Stimulated activated CD4-positive, alpha-beta T cell treated with anti-CD3 and anti-CD28 coated beads, Interleukin-4, amount 100 ng/mL, for 24 hours (primary cell): ENCODE measurements at places on chromosomes 2 and 18.

DNA sequence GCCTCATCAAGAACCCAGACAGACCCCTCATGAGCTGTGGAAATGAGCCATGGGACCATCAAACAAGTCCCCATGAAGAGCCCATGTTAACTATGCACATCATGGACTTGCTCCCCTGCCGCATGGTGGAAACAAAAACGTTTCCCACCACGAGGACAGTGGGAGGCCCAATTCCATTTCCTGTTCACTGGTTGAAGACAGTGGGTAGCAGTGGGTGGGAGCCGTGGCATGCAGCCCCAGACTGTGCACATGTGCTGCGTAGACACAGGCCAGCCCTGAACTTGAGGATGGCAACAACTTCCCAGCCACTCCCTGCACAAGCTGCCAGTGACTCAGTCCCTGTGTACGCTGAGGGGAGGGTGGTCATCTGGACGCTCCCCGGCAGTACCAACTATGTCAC lies 108.4 kb upstream of the LMAN1 start:
- DNase-seq: no peak

- no peak for DNase-seq
Observed at GRCh38 chr2:155815851-155816250, 516.7 kb downstream of the NR4A2 start.

- no peak for DNase-seq
Observed at GRCh38 chr2:71685073-71685848, 231.9 kb downstream of the DYSF start.

- no peak for DNase-seq
Observed at GRCh38 chr2:232884001-232884421, 13.9 kb downstream of the SNORC start.

DNA sequence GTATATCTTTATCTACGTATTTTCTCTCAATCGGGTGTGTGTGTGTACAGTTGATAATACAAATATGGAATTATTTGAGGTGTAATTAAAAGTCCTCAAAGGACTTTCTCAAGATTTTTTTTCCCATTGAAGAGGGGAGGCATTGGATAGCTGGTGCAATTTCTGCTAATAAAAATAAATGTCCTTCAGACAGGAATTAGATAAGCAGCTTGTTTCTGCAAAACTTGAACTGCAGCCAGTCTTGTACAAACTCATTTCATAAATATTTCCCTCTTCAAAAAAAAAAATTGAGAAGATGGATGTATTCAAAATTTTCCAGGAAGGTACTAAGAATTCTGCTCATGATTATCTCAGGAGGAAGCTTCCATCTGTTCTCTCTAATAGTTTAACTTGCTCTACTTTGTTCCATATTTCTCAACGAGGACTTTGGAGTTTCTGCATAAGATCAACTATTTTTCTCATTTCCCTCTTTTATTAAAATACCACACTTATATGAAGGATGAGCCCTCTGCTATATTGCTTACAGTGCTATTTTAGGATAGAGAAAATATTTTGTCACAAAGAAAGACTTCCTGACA lies 33.0 kb upstream of the GLS start:
- DNase-seq: no peak

GRCh38 chr18:61435064-61435652 lies 101.9 kb downstream of the CDH20 start:
- no peak for DNase-seq
